NCI-H524 (cell line): ENCODE measurements at places on chromosomes 6 and 20.
A peak's percentile ranks its signal among the peaks of the same experiment; 100 is the strongest.

GRCh38 chr6:43924222-43924702 is 154.3 kb downstream of the VEGFA start:
- no peak for DNase-seq

GRCh38 chr6:101462576-101462975 is 69.1 kb downstream of the GRIK2 start:
- no peak for DNase-seq

GRCh38 chr6:89986650-89987074 is 92.4 kb downstream of the GJA10 start:
- no peak for DNase-seq

GRCh38 chr6:345747-346385 is 45.7 kb upstream of the IRF4 start:
- no peak for DNase-seq

DNA sequence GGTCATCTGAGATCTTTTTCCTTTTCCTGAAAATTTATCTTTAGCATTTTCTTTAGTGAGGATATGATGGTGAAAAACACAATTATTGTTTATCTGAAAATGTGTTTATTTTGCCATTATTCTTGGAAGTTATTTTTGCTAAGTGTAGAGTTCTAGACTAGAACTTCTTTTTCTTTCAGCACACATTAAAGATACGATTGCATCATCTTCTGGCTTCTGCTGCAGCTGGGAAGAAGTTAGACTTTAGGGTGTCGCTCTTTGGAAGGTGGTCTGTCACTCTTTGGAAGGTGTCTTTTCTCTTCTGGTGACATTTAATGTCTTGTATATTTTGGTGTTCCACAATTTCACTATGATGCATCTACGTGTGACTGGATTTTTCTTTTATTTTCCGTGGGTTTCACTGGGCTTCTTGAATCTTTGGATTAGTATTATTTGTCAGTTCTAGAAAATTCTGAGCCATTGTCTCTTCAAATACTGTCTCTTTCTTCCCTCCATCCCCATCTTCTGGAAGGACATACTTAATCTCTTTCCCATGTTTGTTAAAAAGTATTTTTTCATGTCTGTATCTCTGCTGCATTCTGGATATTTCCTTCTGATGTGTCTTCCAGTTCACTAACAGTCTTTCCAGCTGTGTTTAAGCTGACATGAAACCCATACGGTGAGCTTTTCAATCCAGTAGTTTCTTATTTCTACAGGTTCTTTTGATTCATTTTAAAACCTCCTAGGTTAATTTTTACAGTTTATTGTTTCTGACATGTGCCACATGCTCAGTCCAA is 81.0 kb downstream of the AGPAT4 start:
- no peak for DNase-seq

GRCh38 chr6:44404022-44404714 is 16.7 kb downstream of the CDC5L start:
- DNase-seq, result no peak

DNA sequence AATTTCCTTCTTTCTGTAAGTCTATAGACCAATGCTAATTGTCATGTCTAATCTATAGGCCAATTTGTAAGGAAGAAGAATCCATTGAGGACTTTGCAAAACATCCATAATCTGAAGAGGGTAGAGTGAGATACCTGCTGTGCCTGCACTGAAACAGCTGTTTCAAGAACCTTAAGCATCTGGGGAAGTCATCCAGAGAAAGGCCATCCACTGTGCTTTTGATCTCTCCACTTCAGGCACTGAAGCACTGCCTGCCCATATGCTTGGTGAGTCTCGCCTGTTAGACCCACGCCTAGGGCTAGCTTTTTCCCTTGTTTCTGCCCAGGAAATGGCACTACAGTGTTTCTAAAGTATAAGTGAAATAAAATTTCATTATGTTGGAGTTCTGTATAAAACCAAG is 921.8 kb upstream of the EPHA7 start:
- peak; percentile 92 for DNase-seq
